Fibroblast of skin of left biceps (primary cell): ENCODE measurements at places on chromosomes 5 and 9.

GRCh38 chr9:15521254-15521653, 10.5 kb upstream of the PSIP1 start:
- DNase-seq = no peak

GRCh38 chr9:94931740-94932139, 205.2 kb downstream of the AOPEP start:
- DNase-seq = no peak

- DNase-seq = no peak
Measured at GRCh38 chr9:109156708-109157107, 10.3 kb downstream of the FRRS1L start.

GRCh38 chr5:96871686-96872085, 4.6 kb upstream of the ERAP2 start:
- no peak for DNase-seq

DNA sequence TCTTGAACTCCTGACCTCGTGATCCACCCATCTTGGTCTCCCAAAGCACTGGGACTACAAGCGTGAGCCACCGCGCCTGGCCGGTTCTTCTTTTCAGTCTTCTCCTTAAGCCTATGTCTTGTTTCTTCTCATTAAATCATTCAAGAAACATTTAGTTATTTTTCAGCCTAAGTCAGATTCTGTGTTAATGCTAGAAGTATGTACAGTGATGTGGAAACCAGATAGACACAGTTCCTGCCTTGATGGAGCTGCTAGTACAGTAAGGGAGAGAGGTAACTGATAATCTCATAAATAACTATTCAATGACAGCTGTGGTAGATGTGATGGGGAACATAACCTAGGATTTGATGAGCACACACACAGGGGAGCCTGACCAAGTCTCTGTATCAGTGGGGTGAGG, 46.3 kb upstream of the NR3C1 start:
- no peak for DNase-seq

- no peak for DNase-seq
Measured at GRCh38 chr5:31531543-31531887, 378 bp downstream of the DROSHA start.

- no peak for DNase-seq
Measured at GRCh38 chr9:90795871-90796317, 5.7 kb upstream of the SYK start.

DNA sequence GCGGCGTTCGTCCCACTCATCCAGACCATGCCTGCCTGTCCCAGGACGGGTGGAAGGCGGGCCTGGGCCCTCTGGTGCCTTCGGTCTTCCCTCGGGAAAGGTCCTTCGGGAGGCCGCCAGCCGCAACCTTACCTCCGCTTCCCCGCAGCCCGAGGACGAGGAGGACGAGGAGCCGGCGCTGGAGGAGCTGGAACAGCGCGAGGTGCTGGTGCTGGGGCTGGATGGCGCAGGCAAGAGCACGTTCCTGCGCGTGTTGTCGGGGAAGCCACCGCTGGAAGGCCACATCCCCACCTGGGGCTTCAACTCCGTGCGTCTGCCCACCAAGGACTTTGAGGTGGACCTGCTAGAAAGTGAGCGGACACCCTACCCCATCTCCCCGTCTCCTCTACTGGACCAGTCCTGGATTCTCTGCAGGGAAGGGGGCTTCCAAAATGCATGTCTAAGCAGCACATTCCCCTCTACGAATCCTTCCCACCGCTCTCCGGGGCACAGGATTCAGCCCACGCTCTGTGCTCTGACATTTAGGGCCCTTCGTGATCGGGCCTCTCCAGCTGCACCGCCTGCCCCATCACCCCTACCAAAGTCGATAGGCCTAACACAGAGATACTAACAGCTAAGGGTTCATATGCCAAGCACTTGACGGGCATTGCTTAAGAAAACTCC, 1.1 kb downstream of the ARL10 start:
- DNase-seq = no peak

DNA sequence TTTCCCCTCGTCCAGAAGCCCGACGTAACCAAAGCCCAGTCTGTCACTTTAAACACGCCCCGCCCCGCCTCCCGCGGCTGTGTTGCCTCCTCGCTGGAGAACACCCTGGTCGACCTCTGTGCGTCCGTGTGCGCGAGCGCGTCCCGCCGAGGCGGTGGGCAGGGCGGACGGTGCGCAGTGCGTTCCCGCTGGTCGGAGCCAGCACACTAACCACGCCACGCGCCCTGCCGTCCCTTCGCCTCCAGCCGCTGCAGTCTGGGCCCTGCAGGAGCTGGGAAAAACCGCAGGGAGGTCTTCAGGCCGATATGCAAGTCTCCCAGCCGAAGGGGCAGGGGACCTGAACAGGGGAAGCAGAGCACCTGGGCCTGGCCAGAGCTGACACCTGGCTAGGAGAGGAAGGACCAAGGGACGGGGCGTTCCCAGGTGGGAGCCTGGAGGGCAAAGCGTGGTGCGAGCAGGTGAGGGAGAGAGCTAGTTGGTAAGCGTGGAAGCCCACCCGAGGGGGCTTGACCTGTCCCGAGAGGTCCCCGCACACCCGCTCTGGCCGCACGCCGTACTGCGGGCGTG, 1.3 kb upstream of the PHPT1 start:
- DNase-seq = peak; percentile 41

GRCh38 chr5:1294835-1295649, at the start of gene TERT:
TERT (minus strand) TSS chr5:1295068; CDS start chr5:1294989, 79 bp downstream.
- no peak for DNase-seq

- DNase-seq = no peak
Measured at GRCh38 chr9:121233906-121234831, 32.5 kb upstream of the RAB14 start.

GRCh38 chr9:136341042-136341655, 13.8 kb downstream of the GPSM1 start:
- no peak for DNase-seq

- DNase-seq = no peak
Measured at GRCh38 chr9:74281674-74282073, 215.5 kb upstream of the RORB start.

DNA sequence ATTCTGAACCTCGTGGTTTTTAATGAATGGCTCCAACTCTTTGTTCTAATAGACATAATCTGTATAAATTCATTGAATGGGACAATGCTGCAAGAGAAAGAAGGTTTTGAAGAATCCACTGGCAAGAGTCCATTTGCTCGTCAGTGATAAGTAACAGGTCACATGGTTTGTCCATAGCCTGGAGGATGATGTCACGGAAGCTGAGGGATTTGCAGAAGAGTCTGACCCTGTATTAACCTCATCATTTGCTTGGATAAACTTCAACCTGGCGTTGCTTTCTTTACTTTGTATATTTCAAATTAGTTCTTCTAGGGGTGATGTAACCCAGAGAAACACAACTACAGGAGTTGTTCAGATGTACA, 197.4 kb downstream of the GAS1 start:
- DNase-seq = no peak

DNA sequence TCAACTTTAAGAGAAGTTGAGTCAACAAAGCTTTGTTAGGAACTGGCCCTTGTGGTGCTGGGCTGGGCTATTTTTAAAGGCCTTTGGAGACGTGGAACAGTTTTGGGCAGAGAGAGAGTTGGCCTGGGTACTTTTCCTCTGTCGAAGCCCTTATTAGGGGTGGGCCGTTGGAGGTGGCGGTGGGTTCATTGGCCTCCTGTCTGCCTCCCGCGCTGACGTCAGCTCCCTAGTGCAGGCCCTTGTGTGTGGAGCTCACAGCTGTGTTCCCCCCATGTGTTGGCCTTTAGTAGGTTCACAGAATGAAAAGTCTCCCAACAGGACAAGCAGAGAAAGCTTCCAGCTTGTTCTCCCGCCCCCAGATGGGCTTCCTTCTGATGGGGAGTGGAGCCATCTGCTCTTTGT, 2.7 kb downstream of the NCS1 start:
- no peak for DNase-seq

GRCh38 chr5:55933377-55934114, 61.2 kb downstream of the IL6ST start:
- no peak for DNase-seq

GRCh38 chr9:129073404-129073803, 7.5 kb upstream of the DOLPP1 start:
- no peak for DNase-seq

DNA sequence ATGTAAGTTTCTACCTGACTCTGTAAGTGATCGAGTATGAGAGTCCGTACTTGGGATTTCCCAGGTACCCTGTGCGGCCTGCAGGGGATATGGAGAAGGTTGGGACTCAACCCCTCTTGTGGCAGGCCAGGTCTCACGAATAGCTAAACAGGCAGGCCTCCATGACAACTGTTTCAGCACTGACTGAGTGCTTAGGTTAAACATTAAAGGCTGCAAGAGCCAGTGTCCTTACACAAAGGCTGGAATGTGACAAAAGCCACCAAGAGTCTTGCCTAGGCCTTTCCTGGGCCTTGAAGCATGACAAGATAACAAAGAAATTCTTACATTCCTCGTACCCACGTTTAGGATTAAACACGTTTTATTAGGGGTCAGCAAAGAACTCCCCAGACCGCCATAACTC, 58.6 kb downstream of the THBS4 start:
- no peak for DNase-seq
